ENCODE measurements at places on chromosomes 5 and 9.

DNA sequence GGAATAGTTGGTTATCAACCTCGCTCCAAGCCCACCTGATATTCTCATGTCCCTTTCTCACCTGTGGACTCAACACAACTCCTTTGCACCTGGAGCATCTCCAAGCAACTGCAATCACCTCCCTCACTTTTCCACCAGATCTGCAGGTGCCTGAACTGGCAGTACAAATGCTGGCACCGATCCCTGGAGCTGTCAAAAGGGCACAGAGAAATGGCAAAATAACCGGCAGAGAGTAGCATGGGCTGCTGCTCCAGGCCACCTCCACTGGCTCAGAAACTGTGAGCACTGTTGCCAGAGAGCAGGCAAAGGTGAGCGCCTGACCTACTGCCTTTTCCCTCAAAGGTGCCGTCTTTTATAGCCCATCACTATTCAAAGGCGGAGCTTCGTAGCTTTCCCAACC, 14.7 kb downstream of the EQTN start:
- DNase-seq = no peak

DNA sequence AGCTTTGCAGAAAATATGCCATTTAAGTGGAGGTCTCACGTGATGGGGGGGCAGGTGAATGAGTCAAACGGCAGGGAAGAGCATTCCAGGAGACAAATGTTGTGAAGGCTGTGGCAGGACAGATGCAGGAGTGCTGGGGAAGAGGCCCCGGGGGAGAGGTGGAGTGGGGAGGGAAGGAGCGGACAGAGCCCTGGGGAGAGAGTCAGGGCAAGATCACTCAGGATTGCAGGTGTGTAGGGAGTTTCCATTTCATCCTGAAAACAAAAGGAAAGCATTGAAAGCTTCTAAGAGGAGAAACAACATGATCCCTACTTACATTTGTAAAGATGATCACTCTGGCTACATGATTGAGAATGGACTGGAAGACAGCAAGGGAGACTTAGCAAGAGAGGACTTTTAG, 323.3 kb downstream of the ASTN2 start:
- no peak for DNase-seq

DNA sequence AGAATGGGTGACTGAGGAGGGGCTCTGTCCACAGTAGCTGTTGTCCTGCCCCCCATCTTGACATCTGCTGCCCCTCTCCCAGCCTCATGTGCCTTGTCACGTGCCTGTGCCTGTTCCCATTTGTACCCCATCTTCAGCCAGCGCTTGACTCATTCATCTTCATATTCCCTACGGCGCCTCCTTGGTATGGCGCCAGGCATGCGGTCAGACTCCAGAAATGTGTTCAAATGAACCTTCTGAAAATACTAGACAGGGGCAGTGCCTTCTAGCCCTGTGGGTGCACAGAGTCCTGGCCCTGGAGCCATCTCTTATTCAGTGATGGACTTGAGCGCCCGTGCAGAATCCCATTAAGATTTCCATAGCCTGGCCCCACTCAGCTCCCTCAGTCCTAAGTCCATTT, 46.2 kb downstream of the CFAP77 start:
- DNase-seq = no peak

DNA sequence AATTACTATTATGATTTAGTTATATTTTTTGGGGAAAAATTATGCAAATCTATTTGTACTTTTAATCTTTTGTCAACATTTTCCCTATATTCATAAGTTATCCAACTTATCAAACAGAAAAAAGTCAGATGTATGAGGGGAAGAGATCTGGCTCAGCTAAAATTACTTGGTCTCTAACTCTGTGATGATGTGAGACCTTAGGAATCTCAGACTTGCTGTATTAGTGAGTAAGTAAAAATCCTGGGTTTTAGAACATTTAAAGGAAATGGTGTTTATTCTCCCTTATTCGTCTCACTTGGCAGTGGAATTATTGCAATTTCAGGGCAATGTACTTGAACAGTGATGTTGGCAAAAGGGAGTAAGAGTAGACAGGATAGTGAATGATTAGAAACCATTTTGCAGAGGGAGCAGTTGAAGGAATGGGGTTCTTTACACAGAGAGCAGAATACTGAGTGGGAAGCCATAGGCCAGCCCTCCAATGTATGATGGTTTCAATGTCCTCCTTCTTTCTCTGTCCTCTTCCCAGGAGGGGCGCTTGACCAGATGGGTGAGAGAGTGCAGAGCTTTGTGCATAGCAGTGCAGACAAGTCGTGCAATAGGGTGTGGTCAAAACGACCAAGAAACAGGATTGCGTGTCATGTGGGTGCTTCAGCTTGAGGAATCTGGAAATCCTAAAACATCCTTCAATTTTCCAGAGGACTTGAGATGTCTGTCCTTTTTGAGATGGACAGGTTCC, 91.7 kb downstream of the TENT4A start:
- DNase-seq = no peak

DNA sequence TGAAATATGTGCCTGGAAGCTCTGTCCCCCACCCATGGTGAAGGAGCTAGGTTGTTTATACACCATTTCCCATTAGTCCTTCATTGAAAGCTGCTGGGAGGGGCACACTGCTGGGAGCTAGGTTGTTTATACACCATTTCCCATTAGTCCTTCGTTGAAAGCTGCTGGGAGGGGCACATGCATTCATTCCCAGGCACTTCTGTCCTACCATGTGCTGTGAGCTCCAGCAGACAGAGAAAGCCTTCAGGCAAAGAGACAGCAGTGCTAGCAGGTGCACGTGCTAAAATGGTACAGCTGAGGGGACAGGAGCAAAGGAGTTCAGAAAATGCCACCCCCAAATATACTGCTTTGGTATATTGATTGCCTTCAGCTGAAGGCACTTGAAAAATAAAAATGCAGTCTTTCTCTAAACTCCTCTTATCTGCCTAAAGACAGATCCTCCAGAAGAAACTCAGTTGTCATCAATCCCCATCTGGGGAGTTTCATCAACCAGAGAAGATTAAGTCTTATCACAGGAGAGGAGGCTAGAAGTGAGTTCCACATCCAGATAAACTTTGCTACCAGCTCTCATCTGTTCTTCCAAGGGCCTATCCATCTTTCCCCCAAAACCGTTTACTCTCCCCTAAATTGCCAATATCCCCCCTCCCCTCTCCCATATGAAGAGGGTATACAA, 27.7 kb upstream of the DAPK1 start:
- no peak for DNase-seq

- no peak for DNase-seq
Observed at GRCh38 chr5:78899922-78900362, 85.2 kb downstream of the ARSB start.

DNA sequence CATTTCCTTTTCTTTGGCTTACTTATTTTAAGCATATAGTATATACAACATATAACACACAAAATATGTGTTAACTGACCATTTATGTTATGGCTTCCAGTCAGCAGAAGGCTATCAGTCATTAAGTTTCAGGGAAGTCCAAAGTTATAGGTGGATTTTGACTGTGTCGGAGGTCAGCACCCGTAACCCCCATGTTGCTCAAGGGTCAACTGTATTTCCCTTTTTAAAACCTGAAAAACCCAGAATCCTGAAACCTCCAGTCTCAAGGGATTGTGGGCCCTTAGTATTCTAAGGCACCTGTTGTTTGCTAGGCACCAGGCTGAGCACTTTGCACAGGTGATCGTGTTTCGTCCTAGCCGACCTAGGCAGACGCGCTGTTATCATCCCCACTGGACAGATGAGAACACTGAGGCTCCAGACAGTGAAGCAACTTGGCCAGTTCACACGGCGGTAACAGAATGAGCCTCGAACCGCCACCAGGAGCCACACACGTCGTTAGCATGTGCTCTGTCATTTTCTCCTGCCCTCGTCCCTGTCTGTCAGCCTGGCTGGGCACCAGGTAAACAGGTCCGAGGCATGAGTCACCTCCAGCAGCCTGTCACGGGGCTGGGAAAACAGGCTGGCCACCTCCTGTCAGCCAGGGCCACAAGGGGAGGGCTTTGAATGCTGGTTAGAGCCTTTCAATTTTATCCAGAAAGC, 39.9 kb downstream of the DUSP1 start:
- no peak for DNase-seq

DNA sequence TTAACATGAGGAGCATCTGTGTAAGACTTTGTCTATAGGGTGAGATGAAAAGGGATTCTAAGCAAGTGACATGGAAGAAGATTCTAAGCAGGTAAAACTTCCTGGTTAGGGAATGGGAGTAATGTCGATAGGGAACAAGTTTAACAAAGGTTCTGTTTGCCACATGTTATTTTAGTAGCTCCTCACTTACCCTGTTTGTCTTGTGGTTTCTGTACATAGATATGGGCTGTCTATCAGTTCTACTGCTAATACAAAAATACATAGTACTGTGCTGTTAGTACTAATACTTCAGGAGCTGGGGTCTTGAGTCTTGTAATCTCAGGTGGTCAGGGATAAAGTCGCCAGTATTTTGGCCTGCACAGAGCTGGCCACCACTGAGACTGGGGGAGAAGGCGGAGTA, 32.9 kb downstream of the RAB24 start:
- no peak for DNase-seq

- no peak for DNase-seq
Observed at GRCh38 chr5:151911011-151911410, 13.6 kb downstream of the GLRA1 start.

GRCh38 chr9:69622676-69623075, 49.5 kb downstream of the APBA1 start:
- no peak for DNase-seq

DNA sequence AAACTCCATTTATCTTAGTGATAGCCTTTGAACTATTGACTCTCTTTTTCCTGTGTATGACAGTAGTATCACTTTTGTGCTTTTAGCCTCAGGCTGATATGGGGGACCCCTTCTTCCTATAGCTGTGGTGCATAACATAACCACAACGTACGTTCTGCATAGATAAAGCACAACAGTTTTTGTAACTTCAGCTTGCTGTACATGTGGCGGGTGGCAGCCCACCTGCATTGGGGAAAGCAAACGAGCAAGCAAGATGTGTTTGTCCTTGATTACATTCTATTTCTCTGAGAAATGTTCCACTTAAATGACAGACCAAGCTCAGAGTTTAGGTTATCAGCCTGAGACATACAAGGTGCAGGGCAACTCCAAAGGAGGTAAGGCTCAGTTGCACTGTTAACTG, 309.4 kb downstream of the KDM4C start:
- no peak for DNase-seq

DNA sequence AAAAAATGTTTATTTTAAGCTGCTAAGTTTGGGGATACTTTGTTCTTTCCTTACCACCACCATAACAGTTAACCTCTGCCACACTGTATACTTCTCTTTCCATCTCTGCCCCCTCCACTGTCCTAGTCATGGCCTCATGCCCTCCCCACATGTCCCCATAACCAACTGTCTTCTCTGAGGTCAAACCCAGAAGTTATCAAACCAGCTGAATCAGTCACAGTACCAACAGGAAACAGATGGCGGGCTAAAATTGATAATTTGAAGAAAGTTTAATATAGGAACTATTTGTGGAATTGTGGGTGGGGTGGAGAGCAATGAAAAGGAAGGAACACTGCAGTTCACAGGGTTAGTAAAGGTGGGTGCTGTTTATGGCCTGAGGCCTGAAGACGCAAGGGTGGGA, 5.7 kb upstream of the DCTN4 start:
- no peak for DNase-seq

- no peak for DNase-seq
Observed at GRCh38 chr9:126058591-126058990, 268.0 kb upstream of the MVB12B start.

- peak; percentile 14 for DNase-seq
Observed at GRCh38 chr5:55222092-55222984, 4.8 kb downstream of the MCIDAS start.

DNA sequence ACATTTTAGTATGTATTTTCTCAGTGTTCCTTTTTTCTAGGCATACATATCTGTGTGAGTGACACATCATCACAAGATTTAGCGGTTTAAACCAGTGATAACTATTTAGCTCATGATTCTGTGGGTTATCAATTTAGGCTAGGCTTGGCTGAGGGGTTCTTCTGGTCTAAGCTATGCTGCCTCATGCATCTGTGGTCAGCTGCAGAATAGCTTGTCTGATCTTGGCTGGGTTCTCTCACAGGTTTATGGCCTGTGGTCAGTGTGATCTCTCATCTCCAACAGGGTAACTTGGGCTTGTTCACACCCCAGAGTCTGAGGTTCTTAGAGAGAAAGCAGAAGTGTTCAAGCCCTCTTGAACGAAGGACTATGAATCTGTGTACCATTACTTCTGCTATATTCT, 363.3 kb downstream of the KDM4C start:
- DNase-seq = no peak

GRCh38 chr5:150122536-150123481, 32.8 kb downstream of the PDGFRB start:
- DNase-seq = no peak

DNA sequence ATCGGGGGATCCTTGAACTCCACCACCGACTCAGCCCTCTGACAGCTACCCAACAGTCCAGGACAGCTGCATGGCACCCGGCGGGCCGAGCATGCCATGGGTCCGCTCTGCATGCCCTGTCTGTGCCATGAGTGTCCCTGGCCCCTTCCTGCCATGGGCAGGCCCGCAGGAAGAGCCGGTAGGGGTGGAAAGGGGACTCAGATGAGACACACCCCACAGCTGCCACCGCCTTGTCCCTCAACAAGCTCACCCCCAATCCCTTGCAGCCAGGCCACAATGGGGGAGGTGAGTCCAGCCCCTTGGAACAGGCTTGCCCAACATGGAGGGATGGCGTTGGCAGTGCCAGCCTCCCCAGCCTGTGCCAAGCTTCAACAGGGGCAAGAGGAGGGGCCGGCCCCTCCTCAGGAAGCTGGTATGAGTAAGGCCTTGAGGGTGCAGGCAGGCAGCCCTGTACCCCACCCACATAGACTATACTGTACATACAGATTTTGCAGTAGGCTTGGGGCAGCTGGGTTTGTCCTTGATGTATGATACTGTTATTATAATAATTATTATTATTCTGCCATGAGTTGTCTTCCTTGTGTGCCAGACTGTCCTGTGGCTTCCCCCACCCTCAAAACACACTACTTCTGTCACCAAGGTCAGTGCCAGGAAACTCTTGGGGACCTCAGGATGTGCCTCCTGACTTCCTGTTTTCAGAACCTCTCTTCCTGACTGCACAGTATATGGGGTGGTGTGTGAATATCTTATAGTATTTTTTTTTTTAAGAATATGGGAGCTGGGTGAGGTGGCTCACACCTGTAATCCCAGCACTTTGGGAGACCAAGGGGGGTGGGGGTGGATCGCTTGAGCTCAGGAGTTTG, 12.0 kb upstream of the SLC34A1 start:
- DNase-seq = no peak

GRCh38 chr9:75001719-75002421, 26.2 kb downstream of the CARNMT1 start:
- peak; percentile 90 for DNase-seq

Measured in left kidney (tissue), 8 donors.